ENCODE measurements at places on chromosomes 2 and 18.

DNA sequence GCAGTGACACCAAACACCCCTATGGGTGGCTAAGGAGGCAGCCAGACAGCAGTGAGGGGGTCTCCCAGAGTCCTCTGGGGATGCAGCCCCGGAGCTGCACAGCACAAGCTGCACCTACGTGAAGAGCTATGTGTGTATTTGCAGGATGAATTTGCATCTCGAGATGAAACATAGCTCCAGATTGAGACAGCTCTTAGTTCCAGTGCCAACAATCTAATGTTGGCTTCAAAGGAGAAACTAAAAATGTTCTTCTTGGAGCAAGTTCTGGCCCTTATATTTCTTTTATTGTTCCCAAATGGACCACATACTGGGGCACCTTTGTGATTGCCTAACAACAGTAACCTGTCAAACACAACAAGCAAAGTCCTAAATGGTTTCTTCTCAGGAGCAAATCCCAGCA is 233.9 kb downstream of the SLC4A3 start:
- DNase-seq = no peak

- DNase-seq = no peak
Observed at GRCh38 chr2:148455791-148456190, 188.8 kb upstream of the EPC2 start.

DNA sequence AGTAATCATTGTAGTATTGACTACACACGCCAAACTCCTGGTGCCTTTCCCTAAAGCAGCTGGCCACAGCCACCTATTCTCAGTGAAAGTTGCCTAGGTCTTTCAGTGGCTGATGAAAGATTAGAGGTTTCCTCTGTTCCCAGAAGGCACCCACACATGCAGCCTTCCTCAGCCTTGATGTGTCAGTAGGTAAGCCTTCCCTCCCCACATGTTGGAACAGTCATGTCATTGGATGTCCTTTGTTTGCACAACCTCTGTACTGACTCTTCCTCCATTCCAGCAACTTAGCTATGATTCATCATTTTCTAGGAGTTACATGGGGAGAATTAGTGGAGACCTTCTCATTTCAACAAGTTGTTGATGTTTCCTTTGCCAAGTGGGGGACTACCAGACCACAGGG is 630.8 kb upstream of the SLC39A10 start:
- no peak for DNase-seq

DNA sequence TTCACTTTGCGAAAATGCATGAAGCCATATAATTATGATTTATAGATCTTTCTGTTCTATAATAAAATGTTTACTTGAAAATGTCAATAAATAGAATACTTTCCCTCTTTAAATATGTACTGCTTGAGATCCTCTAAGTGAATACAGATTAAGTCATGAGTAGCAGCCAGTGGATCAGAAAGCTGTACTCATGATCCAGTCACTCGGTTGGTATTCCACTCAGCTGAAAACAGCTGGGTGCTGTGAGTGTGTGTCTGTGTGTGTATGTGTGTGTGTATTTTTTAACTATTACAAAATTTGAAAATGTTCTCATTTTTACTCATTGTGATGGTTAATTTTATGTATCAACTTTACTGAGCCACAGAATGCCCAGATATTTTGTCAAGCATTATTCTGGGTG is 141.6 kb upstream of the CYP26B1 start:
- DNase-seq = no peak

GRCh38 chr2:20530520-20530919 is 83.6 kb downstream of the RHOB start:
- DNase-seq = no peak

DNA sequence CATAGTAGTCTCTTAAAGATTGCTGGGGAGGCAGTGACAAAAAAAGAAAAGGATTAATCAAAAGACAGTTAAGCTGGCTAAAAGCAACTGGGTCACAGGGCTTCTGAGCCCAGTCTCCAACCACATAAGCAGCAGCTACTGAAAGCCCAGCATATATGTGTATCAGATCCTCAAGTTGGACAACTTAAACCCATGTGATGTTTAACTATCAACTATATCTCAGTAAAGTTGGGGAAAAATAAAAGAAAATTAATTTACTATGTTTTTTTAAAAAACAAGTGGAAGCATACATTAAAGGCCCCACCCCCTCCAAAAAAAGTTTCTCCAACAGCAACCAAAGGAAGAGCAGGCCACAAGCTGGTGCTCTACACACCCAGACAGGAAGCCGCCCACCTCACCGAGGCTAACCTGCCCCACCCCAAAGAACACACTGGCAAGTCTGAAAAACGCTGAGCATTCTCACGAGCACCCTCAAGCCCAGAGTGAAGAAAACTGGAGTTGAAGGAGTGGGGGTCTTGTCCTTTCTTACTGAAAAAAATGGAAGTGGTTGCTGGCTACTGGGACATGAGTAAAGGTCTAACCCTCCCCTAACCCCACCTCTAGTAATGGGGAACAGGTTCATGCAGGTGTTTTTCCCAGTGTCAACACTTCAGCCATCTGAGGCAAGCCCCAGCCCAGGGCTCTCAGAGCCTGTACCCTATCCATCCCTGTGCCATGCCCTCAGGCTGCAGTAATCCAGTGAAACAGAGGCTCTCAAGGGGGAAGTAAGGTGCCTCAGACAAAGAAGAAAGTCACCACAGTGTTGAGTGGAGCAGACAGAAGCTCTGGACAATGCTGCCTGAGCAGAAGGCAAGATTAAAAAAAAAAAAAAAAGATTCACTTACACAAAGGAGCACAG is 106.3 kb downstream of the GYPC start:
- DNase-seq = no peak

GRCh38 chr2:142220901-142221300 is 90.1 kb upstream of the LRP1B start:
- no peak for DNase-seq

Data from BJ (cell line).